ENCODE measurements at places on chromosomes 4 and X.

DNA sequence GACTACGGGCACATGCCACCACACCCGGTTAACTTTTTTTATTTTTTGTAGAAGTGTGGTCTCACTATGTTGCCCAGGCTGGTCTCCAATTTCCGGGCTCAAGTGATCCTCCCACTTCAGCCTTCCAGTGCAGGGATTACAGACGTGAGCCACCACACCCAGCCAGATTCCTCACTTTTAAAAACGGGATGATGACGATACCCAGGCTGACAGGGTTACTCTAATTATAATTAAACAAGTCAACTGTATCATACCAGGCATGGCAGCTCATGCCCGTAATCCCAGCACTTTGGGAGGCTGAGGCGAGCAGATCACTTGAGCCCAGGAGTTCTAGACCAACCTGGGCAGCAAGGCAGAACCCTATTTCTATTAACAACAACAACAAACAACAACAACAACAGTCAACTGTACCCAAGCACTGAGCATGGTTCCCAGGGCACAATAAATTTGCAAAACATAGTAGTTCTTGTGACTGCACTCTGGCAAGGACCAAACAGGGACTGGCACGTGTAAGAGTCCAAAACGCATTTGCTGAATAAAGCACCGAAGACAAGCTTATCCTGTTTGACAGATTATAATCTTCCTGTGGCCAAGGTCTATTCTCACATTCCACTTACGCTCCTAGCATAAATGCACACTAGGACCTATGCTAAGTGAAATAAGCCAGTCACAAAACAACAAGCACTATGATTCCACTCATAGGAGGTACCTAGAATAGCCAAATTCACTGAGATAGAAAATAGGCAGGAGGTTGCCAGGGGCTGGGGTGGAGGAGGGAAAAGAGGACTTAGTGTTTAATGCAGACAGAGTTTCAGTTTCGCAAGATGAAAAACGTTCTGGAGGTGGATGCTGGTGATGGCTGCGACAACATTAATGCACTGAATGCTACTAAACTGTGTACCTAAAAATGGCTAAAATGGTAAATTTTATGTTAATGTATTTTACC is 77.5 kb downstream of the IRF2 start:
- DNase-seq, result no peak

DNA sequence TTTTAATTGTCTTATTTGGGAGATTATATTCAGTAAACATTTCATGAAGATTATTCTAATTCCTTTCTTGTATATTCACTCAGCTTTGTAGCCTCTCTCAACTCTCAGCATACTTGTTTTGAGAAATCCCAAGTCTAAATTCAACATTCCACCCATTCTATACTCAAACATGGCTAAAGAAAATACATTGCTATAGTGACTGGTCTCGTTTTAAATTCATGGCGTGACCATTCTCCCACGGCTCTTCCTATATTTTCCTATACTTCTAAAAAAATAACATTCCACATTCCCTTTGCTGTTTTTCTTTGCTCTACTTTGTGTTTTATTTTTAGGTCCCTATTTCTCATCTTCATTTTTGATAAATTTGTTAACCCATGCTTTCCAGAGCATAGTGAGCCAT is 49.2 kb upstream of the UGT2A1 start:
- DNase-seq, result no peak

GRCh38 chr4:24235618-24236017 is 345.8 kb upstream of the PPARGC1A start:
- DNase-seq, result no peak

DNA sequence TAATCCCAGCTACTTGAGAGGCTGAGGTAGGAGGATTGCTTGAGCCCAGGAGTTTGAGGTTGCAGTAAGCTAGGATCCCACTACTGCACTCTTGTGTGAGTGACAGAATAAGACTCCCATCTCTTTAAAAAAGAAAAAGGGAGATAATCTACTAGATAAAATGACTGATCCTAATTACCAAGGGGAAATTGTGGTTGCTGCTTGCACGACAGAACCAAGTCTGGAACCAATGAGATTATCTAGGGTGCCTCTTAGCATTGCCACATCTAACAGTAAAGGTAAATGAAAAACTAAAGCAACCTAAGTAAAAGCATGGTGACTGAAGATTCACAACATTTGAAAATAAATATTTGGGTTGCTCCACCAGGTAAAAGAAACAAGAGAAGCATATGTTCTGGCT is 185.1 kb downstream of the PDHA2 start:
- DNase-seq, result no peak

GRCh38 chrX:154718616-154719015 is 32.3 kb downstream of the GAB3 start:
- DNase-seq, result no peak

DNA sequence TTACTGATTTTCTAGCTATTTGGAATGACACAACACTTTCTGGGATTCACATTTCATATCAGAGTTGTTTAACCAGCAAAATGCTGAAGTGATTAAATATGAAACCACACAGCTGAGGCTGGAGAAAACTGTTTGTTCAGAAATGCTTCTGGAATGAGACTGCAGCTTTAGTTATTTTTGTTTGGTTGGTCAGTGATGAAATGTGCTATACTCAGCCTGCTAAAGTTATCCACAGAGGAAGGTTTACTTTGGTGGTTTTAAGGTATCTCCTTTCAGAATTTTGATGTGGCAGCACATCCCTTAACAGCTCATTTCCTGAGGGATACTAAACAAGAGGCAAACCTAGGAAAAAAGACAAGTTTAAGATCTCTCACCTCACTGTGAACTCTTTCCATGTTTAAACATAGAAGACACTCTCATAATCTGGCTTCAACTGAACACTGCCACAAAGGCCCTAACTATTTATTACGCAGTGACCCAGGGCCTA is 106.6 kb upstream of the PDE5A start:
- DNase-seq, result no peak

- no peak for DNase-seq
Observed at GRCh38 chrX:114047558-114047957, 536.3 kb upstream of the HTR2C start.

GRCh38 chr4:96407225-96407624 is 567.3 kb downstream of the PDHA2 start:
- DNase-seq, result no peak

DNA sequence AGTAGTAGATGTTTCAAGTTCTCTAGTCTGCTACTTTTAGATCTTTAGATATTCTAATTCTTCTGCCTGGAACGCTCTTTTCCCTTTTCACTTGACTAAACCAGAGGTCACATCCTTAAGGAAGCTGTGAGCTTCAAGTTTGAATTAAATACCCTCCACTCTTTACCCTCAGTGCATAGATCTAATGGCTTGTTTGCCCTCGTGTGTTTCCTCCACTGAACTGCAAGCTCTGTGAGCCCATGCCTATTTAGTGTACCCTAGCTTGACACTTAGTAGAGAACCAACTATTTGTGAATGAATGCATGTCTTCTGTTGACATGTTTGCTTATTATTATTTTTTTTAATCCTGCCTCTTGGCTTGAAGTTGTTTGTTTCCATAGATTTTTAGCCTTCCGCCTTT is 138.3 kb downstream of the PDE5A start:
- peak; percentile 46 for DNase-seq

DNA sequence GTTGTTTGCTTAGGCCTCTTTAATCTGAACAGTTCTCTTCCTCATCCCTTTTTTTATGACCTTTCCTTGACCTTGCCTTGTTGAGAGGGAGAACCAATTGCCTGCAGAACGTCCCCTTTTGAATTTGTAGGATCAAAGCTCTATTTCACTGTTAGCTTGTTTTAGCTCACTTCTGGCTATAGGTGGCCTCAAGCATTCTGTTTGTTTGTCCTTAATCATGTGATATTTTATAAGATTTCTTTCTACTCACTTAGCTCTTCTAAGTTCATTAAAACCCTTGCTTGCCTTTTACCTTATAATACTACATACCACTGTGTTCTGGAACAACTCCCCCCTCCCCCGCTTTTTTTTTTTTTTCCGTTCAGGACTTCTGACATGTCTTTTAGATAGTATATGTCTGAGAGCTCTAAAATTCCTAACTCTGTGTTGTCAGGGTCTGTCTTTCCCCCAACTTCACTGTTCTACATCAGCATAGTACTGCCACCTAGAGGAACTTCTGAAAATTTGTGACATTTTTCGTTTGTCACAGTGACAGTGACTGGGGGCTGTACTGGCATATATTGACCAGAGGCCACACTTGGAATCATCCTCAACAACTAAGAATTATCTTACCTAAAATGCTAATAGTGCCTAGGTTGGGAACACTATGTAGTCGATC is 128.5 kb downstream of the LARP7 start:
- DNase-seq, result peak; percentile 56

- DNase-seq, result no peak
Observed at GRCh38 chr4:69835766-69836165, 24.2 kb downstream of the SULT1E1 start.

- DNase-seq, result no peak
Observed at GRCh38 chrX:29671421-29671820, 543.9 kb upstream of the MAGEB2 start.

- peak; percentile 37 for DNase-seq
Observed at GRCh38 chr4:182067828-182068227, 175.4 kb upstream of the TENM3 start.

DNA sequence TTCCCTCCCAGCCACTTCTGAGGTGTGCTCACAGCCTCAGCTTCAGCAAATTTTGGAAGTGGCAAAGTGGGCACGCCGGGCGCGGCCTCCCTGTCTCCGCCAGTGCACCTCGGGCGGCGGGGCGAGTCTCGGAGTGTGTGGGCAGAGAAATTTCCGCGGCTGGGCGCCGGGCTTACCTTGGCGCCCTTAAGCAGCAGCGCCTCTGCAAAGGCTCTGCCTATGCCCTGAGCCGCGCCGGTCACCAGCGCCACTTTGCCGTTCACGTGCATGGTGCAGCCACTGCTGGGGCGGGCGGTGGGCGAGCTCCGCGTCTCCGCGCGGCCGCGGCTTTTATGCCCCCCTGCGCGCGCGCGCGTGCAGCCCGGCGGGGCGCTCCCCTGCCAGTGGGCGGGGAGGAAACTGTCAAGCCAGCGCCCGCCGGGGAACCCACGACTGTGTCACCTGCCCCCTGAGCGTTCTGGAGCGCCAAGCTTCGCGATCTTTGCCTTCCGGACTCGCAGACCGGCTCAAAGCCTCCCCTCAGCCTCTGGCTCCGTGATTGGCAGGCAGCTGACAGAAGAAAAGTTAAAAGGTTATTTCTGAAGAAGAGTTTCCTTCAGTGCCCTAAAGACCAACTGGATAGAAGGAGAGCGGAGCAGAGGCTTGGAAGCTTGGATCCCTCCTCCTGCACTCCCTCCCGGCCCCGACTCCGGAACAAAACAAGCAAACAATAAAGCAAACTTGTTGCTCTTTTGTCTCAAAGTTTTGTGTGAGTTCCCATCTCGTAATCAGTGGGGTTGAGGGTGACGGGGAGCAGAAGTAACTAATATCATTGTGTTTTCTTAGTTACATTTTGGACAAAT is at the start of gene HPGD:
Gene HPGD, minus strand, starts transcription at position 306 of the 842 bp plus-strand sequence. Its CDS starts 37 bp downstream, at position 269.
- peak; percentile 81 for DNase-seq

- DNase-seq, result no peak
Observed at GRCh38 chr4:146486565-146486964, 35.2 kb downstream of the SLC10A7 start.

DNA sequence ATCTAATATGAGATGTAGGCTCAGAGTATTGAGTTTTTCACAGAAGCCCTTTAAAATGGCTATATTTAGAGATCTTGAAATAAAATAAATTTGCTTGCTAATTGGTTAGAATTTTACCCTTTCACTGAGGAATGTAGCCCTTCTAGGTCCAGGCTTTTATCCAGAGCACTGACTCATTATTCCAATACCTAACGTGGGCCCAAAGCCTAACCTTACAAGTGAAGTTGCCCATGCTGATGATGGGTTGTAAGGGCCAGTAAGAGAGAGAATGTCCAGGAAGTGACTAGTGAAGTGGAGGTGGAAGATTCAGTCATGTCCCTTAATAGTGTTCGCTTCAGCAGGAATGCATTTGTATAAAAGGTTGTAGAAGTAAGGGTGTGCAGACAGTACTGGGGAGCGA is 155.9 kb downstream of the STIM2 start:
- DNase-seq, result no peak

DNA sequence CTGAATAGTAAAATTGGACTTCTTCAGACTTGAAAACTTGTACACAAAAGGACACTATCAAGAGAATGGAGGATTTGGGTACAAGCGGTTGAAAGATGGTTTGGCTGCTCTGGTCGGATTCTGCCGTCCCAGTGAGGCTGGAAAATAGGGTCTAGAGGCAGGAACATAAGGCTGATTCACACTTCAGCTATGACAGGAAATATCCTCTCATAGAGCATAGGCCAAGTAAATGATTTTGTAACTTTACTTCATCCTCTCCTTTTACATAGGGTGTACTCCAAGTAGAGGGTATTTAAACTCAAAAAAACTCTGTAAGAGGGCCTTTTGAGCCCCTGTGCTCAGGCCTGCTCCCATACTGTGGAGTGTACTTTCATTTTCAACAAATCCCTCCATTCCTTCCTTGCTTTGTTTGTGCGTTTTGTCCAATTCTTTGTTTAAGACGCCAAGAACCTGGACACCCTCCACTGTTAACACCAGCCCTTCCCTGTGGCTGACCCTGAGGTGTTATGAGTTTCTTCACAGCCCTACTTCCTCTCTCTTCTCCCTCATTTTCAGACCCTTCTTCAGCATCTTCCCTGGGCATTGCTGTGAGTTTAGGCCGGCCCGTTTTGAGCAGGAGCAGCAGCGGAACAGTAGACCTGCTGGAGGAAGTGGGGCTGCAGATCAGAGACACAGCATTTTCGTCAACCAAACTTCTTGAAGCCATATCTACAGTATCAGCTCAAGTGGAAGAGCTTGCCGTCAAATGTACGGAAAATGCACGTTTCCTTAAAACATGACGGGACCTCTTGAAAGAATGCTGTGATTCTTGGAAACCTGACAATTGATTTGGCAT is 7.2 kb downstream of the PGAM4 start:
- no peak for DNase-seq

DNA sequence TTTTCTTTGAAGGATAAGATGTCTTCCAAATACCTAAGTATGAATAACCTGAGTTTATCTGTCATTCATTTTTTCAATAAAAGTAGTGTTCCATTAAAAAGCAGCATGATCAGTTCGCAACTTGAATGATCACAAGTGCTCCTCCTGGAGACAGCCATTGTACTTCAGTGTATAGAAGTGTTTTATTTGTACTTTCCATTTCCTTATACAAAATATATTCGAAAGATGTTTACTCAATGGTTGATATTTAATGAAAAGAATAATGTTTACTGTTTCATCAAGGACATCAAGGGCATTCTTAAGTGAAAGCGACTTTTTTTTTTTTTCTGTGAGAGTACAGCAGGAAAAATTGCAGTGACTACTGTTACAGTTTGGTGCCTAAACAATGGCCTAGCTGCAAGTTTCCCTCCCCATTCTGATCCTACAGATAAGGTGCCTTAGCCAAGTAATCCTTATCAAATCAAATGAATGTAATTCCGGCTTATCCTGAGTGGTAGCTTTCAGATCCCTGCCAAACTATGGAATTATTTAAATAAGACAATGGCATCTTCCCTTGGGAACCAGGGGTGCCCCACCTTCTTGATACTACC is 69.0 kb upstream of the IL15 start:
- DNase-seq, result no peak

GRCh38 chr4:5962416-5962815 is 55.8 kb downstream of the C4orf50 start:
- DNase-seq, result peak; percentile 59

DNA sequence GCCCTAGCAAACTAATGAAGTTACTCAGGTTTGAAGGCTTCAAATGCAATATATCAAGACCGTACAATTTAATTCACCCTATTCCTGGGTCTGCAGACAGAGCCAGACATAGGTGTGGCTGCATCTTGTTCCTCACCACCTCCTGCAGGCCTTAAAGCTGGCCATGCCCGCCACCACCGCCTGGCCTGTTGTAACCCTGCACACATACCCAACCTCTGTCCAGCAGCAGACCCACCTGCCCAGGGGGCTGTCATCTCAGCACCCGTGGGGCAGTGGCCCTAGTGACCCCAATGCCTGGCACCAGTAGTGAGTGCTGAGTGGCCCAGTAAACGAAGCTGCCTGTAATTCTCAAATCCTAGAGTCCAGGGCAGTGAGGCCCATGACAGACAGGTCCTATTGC is 40.7 kb downstream of the ZBTB49 start:
- no peak for DNase-seq

All from NCI-H69 (cell line).